ENCODE measurements at places on chromosomes 4 and X.

DNA sequence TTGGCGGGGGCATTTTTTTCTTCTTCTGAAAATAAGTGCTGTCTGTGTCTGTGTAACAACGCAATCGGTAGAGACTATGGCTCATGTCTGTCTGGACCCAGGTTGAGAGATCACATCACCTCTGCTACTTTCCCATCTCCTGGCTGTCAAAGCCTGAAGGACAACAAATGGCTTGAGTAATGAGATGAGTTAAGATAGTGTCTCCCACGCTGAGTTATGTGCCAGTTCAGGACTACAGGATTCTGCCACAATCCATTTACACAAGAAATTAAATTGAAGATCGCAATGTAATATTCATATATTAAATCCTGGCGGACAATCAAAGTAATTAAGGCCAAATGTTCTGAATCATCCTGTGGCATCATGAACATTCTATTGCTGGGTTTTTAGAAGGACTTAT is 16.5 kb upstream of the ARHGAP36 start:
- DNase-seq, result no peak

DNA sequence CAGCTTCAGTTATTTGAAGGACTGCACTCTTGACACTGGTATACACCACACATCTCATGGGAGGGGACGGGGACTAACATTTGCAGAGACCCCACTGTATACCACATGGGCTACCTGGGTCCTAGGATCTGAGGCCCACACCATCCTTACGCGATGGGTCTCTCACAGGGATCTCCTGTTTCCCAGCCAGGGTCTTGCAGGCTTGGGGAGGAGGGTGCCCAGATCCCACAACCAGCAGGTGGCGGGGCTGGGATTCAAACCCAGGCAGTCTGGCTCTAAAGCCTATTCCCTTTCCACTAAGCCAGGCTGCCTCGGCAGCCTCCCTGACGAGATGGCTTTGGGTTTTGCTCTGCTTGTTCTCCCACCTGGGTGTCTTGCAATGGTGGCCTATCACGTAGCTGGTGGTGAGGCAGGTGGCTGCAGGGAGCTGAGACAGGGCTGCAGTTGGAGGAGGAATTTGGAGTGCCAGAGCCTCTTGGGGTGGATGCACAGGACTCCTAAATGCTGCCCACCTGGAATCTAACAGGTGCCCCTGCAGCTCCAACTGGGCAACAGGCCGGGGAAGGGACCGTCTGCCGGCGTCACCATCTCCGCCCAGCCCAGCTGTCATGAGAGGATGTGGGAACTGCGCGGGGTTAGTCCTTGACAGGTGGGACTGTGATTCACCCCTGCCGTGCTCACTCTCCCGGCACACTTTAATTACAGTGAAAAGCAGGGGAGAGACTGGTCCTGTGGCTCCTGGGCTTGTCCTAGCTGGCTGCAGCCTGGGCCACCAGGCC is 110.7 kb downstream of the PSAPL1 start:
- DNase-seq, result no peak

GRCh38 chr4:122666527-122667245 is 45.8 kb upstream of the IL21 start:
- peak; percentile 61 for DNase-seq

DNA sequence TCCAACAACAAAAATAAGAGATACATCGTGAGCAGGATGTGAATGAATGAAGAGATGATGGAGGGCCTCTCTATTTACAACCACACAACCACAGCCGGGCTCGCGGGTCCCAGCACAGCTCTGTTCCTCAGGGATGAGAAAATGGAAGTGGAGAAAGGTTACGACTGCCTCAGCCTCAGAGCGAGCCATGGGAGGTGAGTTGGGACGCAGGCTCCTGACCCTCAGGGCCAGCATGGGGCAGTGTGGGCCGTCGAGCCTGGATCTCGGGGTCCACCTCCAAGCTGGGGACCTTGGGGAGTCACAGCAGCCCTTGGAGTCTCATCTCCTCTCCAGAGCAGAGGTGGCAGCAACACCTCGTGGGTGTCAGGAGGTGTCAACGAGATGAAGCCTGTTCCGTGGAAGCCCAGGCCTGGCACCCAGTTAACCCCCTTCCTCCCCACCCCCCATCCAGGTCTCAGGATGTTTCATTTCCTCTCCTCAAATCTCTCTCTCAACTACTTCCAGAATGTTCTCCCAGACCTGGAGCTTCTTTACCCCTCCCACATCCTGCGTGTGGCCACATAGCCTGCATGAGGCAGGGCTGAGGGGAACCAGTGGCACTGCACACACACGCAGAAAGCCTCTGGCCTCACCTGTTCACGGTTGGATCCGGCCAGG is 25.9 kb downstream of the C4orf50 start:
- no peak for DNase-seq

- peak; percentile 46 for DNase-seq
These were observed 102.8 kb downstream of the KDM6A start for GRCh38 chrX:44975666-44976263.

- peak; percentile 33 for DNase-seq
These were observed 119.3 kb downstream of the VSIG4 start for GRCh38 chrX:65920620-65921019.

GRCh38 chr4:52552778-52553177 is 106.3 kb downstream of the USP46 start:
- DNase-seq, result peak; percentile 33

- DNase-seq, result no peak
These were observed 25.7 kb upstream of the CSF2RA start for GRCh38 chrX:1242891-1243402.

DNA sequence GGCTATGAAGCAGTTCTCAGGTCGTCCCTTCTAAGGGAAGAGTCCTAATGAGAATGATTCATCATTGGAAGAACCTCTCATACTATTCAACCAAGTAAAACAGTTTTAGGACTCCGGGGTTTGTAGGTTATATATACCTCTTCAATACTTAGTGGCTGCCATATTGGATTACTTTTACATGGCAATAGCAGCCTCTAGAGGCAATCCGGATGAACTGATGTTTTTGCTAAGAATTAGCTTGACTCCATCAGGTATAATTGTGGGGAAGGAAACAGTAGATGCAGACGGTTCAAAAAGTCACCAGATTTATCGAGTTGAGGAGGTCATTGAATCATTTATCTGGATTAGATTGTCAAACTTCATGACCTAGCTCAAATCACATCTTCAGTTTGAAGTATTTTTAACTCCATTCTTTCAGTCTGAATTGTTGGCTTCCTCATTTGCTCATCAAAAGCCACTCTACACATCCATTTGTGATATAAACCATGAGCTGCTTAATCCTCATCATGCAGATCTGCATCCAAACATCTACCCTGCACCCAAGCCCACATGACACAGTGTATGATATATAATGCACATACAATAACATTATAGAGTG is 28.4 kb downstream of the GUCY1B1 start:
- DNase-seq, result no peak

- no peak for DNase-seq
These were observed 2629.2 kb downstream of the PCDH7 start for GRCh38 chr4:33349376-33349775.

- no peak for DNase-seq
These were observed 1206.5 kb upstream of the PABPC4L start for GRCh38 chr4:135408109-135408508.

DNA sequence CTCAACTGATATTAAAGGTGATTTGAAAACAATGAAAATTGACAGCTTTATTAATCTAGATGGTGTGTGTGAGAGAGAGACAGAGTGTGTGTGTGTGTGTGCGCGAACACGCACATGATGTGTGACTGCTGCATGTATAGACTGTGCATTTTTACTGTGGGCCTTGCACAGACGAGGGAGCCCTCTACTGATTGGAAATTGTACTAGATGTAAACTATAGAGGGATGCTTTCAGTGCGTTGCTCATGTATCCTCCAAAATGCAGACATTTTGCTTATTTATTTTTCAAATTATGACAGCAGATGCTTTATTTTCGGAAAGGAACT is 168.4 kb upstream of the GK2 start:
- no peak for DNase-seq

DNA sequence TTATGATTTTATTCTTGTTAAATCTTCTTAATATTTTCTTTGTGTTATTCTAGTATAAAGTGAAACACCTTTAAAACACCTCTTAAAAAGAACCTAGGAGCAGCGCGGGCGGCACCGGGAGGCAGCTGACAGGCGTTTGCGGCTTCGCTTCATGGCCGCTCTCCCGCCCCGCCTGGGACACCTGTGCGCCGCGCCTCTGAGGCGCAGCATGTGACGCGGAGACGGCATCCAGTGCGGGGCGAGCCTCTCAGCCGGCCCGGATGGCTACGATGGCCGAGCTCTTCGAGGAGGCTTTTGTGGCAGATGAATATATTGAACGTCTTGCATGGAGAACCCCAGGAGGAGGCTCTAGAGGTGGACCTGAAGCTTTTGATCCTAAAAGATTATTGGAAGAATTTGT is 1592.7 kb downstream of the TECRL start:
- DNase-seq, result no peak

DNA sequence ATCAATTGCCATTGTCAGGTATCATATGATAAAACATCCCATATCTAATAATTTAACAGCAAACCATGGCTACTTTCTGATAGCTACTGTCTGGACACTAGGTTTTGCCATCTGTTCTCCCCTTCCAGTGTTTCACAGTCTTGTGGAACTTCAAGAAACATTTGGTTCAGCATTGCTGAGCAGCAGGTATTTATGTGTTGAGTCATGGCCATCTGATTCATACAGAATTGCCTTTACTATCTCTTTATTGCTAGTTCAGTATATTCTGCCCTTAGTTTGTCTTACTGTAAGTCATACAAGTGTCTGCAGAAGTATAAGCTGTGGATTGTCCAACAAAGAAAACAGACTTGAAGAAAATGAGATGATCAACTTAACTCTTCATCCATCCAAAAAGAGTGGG is 7.0 kb downstream of the NPY5R start:
- no peak for DNase-seq

All from keratinocyte (primary cell).